NCI-H1694 treated with DMSO at 0.1 percent for 48 hours (cell line): ENCODE measurements at places on chromosomes 6 and 20.

DNA sequence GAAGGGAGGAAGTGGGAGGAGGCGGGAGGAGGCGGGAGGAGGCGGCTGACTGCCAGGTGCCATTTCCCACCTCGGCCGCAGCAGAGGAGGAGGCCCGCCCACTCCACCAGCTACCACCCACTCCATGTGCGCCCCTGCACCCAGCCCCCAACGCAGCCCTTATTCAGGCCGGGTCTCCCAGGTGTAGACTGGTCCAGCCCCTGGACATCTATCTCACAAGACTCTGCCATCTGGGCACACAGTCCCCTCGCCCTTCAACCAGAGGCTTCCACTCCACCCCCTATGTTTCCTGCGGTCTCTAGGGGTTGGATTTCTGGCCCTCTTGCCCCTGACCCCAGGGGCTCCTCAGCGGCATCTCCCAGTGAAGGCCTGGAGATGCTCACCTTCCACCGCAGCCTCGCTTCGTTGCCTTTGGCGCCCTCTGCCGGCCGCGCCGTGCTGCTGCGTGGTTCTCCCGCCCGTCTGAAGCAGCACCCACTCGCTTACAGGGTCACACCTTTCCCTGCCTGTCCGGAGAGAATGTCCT is 32.6 kb upstream of the FAM83D start:
- peak; percentile 9 for DNase-seq

DNA sequence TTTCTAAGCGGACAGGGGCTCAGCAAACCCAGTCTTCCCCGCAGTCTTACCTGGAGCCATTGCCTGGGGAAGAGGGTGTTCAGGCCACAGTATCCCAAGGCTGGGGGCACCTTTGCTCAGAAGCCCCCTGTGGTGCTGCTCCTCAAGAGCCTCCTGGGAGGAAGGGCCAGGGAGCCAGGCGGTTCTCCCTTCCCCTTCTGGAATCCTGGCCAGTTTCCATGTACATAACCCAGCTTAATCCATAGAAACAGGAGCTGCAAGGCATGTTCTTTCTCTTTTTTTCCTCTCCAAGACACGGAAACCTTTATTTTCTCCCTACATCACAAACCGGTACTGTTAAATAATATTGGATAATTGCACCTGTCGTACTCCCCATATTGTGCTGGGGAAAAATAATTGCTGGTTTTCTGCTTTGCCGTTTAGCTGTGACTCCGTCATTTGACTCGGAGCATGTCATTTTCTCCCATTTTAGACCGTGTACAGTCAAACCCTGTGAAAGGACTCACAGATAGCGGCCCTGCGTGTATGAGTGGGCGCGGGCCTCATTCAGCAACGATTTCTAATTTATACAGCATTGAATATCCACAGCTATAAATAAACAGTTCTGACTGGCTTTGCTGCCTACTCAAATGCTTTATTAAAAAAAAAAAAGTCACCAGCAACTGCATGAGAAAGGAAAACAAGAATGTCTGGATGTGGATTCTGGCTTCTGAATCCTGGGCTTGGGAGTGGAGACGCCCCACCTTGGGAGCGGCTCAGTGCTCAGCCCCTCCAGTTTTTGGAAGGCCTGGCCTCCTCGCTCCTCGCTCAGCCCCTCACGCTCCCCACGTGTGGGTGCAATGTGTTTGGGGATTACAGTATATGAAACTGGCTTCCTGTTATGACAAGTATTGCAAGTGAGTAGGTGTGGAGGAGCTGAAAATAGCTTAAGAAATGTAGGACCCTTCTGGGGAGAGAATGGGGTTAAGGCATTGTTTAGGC is 67.3 kb downstream of the ADTRP start:
- DNase-seq: no peak

DNA sequence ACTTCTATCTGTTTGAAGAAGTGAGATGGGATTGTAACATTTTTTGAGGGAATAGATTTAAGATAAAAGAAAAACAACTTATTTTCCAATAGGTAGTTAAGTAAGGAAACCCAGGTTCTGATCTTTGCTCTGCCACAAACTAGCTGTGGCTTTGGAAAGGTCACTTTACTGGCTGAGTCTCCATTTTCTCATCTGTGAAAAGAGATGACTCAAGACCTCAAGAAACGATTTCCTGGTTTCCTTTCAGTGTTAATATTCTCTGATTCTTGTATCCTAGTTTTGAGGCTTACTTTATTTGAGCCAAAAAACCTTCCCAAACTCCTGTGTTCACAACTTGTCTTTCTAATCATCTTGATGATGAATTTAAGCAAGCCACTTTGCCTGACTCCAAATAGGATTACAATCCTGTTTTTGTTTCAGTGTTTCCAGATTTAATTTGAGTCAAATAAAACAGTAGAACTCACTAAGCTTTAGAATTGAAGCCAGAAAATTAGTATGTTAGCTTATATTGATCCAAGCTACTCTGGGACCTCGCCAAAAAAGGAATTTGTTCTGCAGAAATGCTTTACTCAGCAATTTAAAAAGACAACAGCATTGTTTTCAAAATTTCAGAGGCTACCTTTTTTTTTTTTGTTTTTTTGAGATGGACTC is 51.1 kb downstream of the ENPP1 start:
- DNase-seq: no peak

GRCh38 chr6:121549736-121550135 is 114.3 kb downstream of the GJA1 start:
- DNase-seq: no peak

DNA sequence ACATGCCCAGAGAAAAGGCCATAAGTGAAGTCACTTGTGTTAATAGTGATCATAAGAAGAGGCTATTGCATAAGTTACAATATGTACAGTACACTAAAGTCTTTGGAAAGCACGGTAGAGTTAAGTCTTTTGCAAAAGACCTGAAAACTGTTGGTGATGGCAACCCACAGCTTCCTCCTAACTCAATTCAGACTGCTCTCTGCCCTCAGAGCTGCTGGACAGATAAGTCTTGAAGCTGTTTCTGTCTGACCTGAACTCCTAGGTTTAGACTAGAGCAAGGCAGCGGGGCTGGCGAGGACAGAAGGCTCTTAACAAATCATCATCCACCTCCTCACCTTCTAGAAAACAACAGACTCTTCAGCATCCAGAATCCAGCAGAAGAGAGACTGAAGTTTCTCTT is 125.4 kb downstream of the CD24 start:
- no peak for DNase-seq

GRCh38 chr6:142695016-142695415 is 250.0 kb downstream of the HIVEP2 start:
- no peak for DNase-seq

- no peak for DNase-seq
These were observed 123.1 kb upstream of the CARMIL1 start for GRCh38 chr6:25156123-25156522.

DNA sequence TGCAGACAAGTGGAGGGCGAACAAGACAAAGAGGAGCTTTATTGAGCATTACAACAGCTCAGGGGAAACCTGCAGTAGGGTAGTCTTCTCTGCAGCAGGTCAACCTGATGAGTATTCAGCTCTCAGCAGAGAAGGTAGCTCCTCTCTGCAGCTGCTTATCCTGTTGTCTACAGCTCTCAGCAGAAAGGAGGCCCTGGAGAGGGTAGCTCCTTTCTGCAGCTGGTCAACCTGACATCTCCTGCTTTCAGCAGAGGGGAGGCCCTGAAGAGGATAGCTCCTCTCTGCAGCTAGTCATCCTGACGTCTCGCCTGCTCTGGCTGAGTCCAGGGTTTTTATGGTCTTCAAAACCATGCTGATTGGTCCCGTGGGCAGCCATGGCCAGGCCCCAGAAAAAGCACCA is 113.6 kb downstream of the CD24 start:
- DNase-seq: no peak

GRCh38 chr6:91268941-91269340 is 682.1 kb upstream of the MAP3K7 start:
- DNase-seq: no peak
